ENCODE measurements at places on chromosomes 12 and 14.
A peak's percentile ranks its signal among the peaks of the same experiment; 100 is the strongest.

DNA sequence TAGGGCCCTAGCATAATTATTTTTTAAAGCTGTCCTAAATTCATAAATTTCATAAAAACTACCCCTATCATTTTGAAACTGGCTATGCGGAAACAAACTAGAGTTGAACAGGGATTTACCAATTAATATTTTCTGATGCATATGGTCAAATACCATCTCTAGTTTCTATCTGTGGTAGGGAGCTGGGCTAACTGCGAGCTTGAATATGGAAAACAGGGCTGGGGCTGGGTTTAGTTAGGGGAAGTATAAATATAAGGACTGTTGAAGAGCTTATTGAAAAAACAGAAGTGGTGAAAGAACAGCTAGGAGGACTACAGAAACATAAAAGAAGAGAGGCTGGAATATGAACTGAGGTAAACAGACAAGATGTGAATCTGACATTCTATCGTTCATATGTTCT, 91.8 kb downstream of the SLC38A1 start:
- peak; percentile 59 for DNase-seq

- DNase-seq: no peak
Measured at GRCh38 chr12:49748800-49749199, 7.4 kb downstream of the TMBIM6 start.

- no peak for DNase-seq
Measured at GRCh38 chr14:55043528-55043927, 7.9 kb upstream of the MAPK1IP1L start.

GRCh38 chr12:12534166-12534866, 28.3 kb downstream of the DUSP16 start:
- no peak for DNase-seq

DNA sequence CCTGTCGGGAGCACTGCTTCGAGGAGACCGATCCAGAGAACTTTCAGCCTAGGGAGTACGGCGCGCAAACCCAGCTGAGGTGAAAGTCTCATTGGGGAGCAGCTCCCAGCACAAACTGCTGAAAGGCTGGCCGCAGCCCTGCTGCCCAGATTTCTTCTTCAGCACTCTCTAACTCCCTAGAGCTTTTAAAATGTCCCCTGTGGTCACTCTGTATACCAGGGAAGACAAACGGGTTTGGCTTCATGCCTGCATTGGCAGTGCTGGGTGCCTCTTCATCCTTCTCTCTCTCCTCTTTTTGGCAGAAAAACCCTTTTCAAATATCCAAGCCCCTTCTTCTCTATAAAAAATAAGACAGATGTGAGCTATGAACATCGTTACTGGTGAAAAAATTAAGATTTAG, 34.9 kb downstream of the BBS10 start:
- no peak for DNase-seq

- DNase-seq: no peak
Measured at GRCh38 chr12:14841761-14842160, 1.6 kb downstream of the ART4 start.

DNA sequence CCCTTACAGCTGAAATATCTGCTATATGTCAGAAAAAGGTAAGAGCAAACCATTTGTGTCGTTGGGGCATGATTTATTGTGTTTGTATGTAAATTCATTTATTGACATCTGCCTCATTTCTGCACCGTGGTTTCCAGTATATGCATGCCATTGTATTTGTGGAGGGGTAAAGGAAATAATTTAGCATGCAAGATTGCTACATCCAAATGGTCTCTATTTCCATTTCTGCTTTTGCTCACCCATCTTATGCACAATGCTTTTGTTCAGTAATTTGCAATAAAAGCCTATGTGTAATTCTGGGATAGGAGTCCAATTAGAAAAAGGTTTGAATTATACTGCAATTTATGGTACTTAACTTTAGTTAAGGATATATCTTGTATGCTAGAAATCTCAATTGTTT, 101.8 kb downstream of the UNC79 start:
- DNase-seq: peak; percentile 15

DNA sequence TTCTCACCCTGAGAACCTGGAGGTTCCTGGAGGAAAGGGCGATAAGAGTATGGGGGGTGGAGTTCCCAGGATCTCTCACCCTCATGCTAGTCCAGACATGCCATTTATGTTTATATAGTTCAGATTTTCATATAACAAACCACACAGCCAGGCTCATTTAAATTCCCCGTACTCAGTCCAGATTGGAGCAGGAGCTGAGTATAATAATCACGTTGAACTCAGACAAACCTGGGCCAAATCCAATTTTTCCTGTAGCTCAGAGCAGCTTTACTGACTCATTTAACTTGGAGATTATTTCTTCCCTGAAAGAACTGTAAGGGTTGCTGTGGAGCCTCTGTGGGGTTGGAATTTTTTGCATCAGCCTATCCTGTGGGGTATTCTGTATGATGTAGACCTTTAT, 660.8 kb downstream of the TMEM121 start:
- DNase-seq: no peak

- no peak for DNase-seq
Measured at GRCh38 chr14:98608071-98609060, 663.6 kb downstream of the BCL11B start.

GRCh38 chr12:71321130-71321529, 118.5 kb upstream of the LGR5 start:
- no peak for DNase-seq

GRCh38 chr12:4595881-4596280, 33.9 kb downstream of the DYRK4 start:
- no peak for DNase-seq

DNA sequence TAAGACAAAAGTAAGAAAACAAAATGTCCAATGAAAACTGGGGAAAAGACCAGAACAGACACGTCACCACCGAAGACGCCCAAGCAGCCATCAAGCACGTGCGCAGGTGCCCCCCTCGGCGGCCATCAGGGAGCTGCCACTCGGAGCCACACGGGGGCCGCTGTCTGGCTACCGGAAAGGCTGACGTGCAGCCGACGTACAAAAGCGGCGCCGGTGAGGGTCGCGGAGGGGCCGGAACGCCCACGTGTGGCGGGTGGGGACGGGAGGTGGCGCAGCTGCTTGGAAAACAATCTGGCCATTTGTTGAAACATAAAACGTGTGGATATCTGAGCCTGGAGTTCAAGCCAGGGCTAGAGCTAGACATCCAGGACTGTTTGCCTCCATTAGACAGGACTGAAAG, 60.7 kb downstream of the GALNT9 start:
- no peak for DNase-seq

- no peak for DNase-seq
Measured at GRCh38 chr14:99460793-99461192, 19.9 kb downstream of the SETD3 start.

GRCh38 chr12:52828591-52829021, 5.5 kb downstream of the KRT79 start:
- no peak for DNase-seq

DNA sequence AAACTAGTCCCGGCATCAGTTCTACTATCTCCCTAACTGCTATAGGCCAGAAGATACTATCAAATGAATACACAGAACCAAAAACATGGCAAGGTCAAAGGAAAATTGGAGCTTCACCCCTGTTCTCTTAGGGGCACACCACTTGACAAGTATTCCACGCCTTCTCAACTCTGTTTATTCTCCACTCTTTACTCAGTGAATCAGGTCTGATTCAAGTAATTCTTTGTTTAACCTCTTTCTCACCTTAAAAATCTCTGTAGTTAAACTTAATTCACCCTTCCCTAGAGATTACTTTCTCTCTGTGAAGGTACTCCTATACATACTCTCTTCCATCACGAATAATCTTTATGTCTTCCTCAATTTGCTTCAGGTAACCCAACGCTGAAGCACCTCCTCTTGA, 248.9 kb downstream of the MED13L start:
- no peak for DNase-seq

Measured in HL-60 (cell line).